ENCODE measurements at places on chromosomes 3 and 15.

GRCh38 chr15:89117790-89118189, 29.5 kb downstream of the ABHD2 start:
- DNase-seq = no peak

- no peak for DNase-seq
Measured at GRCh38 chr3:146313746-146314111, 62.8 kb upstream of the PLSCR4 start.

DNA sequence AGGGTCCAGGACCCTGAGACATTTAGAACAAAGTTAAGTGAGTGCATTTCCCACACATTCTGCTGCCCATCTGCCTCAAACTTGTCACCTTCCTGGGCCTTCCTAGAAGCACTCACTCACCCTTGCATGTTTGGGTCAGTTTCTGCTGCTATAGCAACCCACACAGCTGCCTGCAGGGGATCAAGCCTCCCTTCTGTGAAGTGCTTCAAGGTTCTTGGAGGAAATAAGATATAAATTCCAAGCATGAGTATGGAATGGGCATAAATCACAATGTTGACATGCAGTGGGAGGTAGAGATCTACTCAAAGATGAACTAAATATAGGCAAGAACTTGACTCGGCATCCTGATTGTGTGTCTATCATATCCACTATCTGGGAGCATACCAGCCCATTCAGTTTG, 140.4 kb downstream of the SLC9A9 start:
- DNase-seq = no peak

DNA sequence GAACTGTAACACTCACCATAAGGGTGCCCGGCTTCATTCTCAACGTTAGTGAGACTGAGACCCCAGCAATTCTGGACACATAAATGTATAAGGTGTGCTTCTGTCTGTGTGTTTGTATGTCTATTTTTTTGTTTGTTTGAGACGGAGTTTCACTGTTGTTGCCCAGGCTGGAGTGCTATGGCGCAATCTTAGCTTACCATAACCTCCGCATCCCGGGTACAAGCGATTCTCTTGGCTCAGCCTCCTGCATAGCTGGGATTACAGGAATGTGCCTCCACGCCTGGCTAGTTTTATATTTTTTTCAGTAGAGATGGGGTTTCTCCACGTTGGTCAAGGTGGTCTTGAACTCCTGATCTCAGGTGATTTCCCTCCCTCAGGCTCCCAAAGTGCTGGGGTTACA, 43.3 kb upstream of the C2CD4B start:
- no peak for DNase-seq

DNA sequence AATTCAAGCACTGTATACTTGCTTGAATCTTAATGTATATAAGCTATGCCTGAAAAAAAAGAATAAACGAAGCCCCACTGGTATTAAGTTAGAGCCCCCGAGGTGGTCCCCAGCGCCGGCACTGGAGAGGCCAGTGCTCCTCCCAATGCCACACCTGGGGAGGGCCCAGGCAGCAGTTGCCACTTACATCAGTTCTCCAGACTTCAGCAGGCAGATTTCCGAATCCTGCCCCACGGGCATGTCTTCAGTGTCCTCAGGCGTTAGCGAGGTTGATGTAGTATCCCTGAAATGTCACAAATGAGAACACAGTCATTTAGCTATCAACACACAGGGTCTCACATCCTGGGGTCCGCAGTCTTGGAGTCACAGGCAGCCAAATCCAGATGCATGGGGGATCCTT, 7.0 kb upstream of the CXCR6 start:
- no peak for DNase-seq

DNA sequence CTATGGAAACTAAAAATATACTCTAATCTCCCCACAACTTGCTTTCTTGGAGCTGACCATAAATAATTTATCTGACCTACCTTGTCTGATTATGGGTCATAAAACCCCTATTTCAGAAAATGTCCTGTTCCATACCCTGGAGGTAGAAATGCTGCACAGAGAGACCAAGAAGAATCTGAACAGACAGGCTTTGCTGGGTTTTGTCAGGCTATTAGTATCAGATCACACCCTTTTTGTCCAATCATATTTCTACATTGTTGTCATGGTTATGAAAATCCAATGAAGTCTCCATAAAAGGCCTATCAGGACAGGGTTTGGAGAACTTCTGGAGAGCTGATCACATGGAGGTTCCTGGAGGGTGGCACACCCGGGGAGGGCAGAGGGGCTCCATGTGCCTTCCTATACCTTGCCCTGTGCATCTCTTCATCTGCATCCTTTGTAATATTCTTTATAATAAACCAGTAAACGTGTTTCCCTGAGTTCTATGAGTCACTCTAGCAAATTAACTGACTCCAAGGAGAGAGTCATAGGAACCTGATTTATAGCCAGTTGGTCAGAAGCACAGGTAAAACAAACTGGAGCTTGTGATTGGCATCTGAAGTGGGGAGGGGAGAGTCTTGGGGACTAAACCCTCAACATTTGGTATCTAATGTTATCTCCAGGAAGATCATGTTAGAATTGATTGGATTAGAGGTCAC, 58.1 kb downstream of the NGLY1 start:
- DNase-seq = no peak

- DNase-seq = no peak
Measured at GRCh38 chr3:35894735-35895134, 255.4 kb downstream of the ARPP21 start.

DNA sequence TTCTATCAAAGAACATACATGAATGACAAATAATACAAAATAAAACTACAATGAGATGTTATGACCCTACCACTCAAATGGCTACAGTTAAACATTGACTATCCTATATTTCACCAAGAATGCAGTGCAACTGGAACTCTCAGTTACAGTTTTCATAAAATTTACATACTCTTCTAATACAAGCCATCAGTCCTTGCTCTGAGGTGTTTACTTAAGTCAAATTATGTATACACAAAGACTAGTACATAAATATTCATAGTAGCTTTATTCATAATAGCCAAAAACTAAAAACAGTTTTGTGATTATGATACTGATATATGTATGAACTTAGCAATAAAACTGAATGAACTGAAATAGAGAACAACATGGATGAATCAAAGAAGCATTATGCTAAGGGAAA, 19.2 kb downstream of the MLF1 start:
- DNase-seq = no peak

- DNase-seq = no peak
Measured at GRCh38 chr15:74320352-74321247, 46.8 kb downstream of the CYP11A1 start.

- DNase-seq = no peak
Measured at GRCh38 chr3:120791913-120792312, 49.4 kb downstream of the GTF2E1 start.

DNA sequence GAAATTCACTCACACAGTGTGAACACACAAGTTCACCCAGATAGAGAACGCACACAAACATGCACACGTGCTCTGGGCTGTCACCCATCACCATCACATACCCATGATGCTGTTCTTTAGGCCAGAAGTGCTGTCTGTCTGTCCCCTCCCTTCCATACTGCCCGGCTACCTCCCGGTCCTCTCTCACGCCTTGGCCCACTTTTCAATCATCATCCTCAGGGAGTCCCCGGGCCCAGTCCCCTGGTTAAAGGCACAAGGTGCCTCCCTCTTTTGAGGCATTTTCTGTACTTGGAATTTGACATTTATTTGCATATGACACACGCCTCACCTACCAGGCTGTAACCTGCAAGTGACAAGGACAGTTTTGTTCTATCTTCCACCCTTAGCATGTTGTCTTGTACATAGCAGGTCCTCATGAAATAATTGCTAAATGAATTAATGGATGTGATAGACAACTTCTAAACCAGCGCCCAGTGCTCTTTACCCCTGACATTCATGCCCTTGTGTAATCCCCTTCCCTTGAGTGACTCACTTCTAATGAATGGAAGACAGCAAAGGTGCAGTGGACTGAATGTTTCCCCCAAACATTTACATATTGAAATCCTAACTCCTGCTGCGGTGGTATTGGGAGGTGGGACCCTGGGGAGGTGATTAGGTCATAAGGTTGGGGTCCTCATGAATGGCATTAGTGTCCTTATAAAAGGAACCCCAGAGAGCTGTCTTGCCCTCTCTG, 73.9 kb upstream of the ADPGK start:
- no peak for DNase-seq

- no peak for DNase-seq
Measured at GRCh38 chr15:90336705-90337141, 15.4 kb upstream of the ZNF774 start.

- no peak for DNase-seq
Measured at GRCh38 chr3:15769256-15769915, 28.4 kb downstream of the ANKRD28 start.
